ENCODE measurements at places on chromosomes 13 and 19. TPM values are rescaled to one million over a fixed set of nuclear protein-coding genes. Genes with fewer than 3 reads are reported as not detected.

The AMER2 gene
- total RNA-seq = not detected

DNA sequence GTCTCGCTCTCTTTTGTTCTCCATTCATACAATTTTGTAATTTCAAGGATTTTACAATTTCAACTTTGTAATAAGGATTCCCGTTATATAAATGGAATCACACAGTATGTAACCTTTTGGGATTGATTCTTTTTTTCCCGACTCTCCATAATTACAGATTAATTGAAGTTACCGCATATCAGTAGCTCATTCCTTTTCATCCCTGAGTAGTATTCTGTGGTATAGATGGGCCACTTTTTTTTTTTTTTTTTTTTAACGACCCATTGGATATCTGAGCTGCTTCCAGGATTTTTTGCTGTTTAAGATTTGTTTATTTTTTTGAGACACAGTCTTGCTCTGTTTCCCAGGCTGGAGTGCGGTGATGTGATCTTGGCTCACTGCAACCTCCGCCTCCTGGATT, 27.8 kb downstream of the UHRF1 start:
- no peak for DNase-seq

- DNase-seq = peak; percentile 79
Observed at GRCh38 chr19:50050406-50051227, 24.8 kb downstream of the ZNF473 start.

GRCh38 chr19:903266-903797, 9.7 kb downstream of the R3HDM4 start:
- peak; percentile 40 for DNase-seq

- peak; percentile 31 for DNase-seq
Observed at GRCh38 chr13:20197361-20197834, 4.7 kb upstream of the GJB2 start.

GRCh38 chr13:51612867-51613266, 28.6 kb downstream of the WDFY2 start:
- DNase-seq = no peak

The ZNF296 gene
- total RNA-seq = not detected

DNA sequence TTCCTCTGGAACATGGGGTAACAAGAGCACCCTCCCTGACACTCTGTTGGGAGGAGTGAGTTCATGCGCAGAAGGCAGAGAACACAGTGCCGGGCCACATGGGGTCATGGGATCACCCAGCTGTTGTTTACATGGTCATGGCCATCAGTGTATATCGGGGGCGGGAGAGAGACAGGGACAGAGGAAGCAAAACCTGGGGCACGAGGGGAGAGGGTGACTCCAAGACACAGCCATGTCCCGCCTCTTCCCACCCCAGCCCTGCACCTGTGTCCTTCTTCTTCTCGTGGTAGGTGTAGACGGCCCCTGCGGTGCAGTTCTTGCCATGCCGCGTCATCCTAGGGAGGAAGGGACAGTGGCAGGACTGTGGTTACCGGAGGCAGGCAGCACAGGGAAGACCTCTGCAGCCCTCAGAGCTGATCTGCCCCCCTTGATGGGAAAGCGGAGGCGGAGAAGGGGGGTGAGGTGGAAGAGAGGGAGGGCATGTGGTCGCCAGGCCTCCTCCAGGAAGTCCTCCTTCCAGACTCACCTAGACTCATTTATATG, 19.9 kb downstream of the NOSIP start:
- DNase-seq = no peak

DNA sequence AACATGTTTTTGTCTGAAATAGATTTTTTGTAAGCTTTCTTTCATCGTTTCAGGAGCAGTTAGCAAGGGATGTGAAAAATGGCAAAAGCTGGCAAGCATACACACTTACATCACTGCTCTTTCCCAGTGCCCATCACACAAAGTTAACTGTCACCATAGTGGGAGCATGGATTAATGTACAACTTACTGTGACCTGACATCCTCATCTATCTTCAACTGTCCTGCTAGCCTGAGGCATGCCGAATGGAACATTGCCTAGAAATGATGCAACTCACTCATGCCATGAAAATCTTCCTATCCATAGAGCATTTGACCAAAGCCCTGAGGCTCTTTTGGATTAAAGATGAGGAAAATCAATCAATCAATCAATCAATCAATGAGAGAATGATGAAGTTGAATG, 491.7 kb upstream of the SLC10A2 start:
- no peak for DNase-seq

GRCh38 chr19:15629003-15629880, 11.5 kb upstream of the CYP4F3 start:
- DNase-seq = peak; percentile 56

DNA sequence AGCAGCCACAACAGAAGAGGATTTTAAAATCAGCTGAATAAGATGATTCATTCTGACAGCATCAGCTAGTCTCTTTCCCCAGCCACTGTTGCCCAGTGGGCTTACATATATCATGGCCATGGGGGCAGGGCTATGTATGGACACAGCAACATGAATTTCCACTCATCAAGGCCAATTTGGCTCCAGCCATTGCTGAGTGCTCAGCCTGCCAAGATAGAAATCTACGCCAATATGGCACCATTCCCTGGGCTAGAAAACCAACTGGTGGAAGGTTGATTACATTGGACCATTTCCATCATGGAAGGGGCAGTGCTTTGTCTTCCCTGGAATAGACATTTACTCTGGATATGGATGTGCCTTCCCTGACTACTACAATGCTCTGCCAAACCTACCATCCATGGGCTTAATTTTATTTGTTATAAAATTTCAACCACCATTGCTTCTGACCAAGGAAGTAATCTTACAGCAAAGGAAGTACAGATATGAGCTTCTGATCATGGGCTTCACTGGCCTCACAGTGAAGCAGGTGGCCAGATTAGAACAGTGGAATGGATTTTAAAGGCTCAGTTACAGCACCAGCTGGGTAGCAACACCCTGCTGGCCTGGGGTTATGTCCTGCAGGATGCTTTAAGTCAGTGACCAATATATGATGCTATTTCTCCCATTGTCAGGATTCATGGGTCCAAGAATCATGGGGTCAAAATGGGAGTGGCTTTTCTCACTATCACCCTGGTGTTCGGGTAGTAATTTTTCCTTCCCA, 9.8 kb upstream of the ALOX5AP start:
- DNase-seq = no peak

The LRRC63 gene
- total RNA-seq = not detected

The TTC9B gene
- total RNA-seq = not detected

The MBD3 gene
- total RNA-seq = 64.9 TPM

DNA sequence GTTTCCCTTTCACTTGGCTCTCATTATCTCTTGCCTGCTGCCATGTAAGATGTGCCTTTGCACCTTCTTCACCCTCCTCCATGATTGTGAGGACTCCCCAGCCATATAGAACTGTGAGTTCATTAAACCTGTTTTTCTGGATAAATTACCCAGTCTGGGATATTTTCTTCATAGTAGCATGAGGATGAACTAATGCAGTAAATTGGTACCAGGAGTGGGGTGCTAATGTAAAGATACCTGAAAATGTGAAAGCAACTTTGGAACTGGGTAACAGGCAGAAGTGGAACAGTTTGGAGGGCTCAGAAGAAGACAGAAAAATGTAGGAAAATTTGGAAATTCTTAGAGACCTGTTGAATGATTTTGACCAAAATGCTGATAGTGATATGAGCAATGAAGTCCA, 487.4 kb downstream of the LMO7 start:
- DNase-seq = no peak

The ZNF221 gene
- 1.1 TPM for total RNA-seq

DNA sequence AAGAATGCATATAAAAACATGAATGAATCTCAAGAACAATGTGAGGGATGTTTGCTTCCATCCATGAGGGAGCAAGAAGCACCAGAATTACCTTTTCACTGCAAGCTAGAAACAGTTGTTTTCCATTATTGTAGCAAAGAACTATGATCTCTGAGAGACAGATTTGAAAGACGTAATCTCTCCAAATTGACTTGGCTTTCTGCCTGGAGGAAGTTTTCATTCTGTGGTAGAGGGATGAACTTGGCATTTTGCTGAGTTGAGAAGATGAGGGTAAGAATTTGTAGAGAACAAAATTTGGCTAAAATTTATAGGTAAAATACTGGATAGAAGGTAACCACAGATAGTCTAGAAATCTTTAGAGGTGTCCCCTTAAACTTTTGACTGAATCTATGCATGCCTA, 496.8 kb downstream of the TDRD3 start:
- no peak for DNase-seq

- DNase-seq = no peak
Observed at GRCh38 chr19:41932720-41933332, 4.6 kb upstream of the ERFL start.

The ZNF90 gene
- total RNA-seq = 1.7 TPM

The TUBB4A gene
- 9.2 TPM for total RNA-seq

DNA sequence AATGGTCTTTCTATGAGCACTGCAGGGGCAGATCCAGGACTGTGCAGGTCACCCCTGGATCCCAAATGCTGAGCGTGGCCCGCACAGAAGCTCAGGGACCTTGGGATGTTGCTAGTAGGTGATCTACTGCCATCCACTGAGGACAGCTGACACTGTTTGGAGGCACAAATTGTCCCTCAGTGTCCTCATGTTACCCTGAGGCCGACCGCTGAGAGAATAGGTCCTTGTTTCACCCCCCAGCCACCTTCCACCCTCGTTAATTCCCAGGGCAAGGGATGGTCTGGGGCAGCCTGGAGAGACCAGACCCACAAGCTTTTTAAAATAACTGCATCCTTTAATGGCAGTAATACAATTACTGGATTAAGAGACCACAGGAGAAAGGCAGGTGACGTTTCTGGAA, 15.4 kb upstream of the TMEM160 start:
- no peak for DNase-seq

DNA sequence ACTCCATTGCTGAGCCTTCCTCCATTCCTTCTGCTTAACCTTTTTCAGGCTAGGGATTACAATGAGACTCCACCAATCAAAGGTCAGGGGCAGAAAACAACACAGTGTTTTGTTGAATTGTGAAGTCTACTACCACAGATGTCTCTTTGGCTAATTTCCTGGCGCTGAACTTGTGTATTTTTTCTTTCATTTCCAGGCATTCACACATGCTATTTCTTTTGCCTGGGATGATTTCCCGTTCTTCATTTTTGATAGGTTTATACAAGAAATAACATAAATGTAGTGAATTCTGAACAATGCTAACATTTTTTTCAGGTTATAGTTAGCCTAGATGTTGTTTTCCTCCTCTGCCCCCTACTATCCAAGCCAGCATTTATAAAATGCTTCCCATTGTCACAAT, 64.3 kb downstream of the OLFM4 start:
- no peak for DNase-seq

DNA sequence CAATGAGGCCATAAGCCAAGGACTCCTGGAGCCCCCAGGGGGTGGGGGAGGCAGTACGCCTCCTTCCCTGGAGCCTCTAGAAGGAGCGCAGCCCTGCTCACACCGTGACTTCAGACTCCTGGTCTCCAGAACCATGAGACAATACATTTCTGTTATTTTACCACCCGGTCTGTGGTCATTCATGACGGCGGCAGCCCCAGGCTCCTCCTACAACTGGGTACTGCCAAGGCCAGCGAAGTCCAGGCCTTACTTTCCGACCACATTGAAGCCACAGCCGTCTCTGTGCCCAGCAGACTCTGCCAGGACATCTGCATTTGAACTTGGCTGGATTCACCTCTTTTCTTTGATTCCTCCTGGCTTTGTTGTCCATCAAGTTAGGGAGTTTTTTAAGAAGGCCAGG, 10.5 kb downstream of the GNG7 start:
- DNase-seq = no peak

- no peak for DNase-seq
Observed at GRCh38 chr13:111882351-111882750, 184.6 kb upstream of the SOX1 start.

GRCh38 chr13:29845440-29846056, 4.9 kb downstream of the UBL3 start:
- DNase-seq = no peak
